NCI-H774 (cell line): ENCODE measurements at places on chromosomes 6 and 20.
A peak's percentile ranks its signal among the peaks of the same experiment; 100 is the strongest.

GRCh38 chr20:7758406-7758805 lies 181.9 kb downstream of the HAO1 start:
- no peak for DNase-seq

- DNase-seq: no peak
Measured at GRCh38 chr20:3710703-3711483, 1.5 kb downstream of the SIGLEC1 start.

GRCh38 chr6:111347589-111347988 lies 135.4 kb downstream of the REV3L start:
- no peak for DNase-seq

DNA sequence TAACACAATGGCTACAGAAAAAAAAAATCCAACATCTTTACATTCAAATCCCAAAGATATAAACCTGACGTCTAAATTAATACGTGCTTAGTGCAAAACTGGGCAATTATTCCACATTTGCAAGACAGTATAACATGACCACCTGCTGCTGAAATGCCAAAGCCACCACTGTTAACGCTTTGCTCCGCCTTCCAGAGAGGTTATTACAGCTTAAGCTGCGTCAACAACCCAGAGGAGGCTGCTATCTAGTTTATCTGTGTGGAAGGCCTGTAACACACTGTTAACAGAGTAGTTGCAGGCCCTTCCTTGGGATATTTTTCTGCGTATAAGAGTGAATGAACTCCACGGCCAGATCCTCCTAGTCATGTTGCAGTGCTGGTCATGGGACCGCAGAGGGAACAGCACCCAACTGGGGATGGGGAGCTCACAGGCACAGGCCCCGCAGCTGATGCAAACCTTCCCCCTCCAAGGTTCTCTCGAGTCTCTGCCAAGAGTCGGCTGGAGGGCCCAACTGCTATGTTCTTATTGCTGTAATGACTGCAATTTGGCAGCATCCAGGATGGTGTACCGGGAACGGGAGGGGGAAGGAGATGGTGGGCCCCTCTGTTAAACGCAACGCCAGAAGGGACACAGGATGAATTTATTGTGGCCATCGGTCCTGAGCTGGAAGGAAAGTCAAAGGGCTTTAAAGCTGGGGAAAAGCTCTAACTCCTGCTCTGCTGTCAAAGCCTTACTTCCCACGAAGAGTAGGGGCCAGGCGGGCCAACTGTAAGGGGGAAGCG lies 993 bp upstream of the NCOA7 start:
- peak; percentile 85 for DNase-seq

- DNase-seq: no peak
Measured at GRCh38 chr20:60310560-60311349, 352.5 kb downstream of the CDH26 start.

GRCh38 chr20:34437330-34437986 lies 74.4 kb downstream of the ITCH start:
- DNase-seq: no peak

DNA sequence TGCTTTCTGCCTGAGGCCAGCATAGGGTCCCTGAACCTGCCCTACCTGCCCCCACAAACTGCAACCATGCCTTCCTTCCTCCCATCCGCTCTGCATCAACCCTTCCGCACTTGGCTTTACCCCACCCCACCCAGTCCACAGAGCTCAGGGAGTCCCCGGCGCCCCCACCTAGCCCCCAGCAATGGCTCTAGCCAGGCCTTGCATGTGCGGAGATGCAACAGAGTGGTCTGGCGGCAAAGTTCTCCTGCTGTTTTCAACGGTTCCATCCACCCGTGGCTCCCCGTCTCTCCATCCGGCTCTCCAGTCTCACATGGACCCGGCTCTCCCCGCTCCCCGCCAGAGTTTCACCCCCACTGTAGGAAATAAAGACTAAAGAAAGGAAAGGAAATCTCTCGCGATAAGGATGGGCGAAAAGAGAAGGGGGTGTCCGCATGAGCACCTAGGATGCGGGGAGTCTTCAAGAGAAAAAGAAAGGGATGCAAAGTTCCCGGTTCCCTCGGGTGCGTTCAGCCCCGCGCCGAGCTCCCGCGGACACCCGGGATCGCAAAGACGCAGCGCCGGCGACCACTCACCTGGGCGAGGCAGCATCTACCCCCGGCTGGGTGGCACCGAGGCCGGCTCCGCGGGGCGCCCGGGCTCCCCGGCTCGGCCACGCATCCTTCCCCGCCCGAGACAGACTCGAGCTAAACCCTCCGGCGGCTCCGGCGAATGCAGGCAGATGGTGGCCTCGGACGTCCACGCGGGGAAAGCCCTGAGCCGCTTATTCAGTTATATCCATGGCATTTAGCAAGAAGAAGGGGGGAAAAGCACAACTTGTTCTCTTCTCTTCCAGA lies 579 bp downstream of the LRFN2 start:
- no peak for DNase-seq

- DNase-seq: no peak
Measured at GRCh38 chr6:99252421-99252820, 97.1 kb downstream of the FAXC start.

DNA sequence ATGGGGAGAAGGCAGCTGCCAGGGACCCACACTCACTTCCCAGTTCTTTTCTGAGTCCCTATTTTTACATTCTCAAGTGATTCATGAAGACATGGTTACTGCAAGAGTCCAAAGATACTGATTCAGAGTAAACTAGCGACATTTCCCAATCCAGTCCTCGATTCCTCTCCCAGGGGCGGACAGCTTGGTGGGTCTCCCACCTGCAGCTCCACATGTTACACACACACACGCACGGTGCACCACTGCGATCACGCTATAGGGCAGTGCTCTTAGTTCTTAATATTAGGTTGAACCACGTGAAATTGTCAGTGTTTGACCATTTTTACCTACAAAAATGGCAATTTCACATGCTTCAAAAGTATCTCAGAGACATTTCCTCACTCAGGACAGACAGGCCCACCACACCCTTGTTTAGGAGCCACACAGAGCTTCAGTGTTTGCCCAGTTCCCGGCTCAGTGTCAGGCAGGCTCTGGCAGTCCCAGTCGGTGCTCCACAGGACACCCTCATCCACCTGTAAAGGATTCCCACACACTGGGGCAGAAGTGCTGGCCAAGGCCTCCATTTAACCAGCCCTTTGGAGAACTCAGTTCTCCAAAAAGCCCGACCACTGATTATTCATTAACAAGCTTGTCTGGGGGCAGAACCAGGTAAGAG lies 51.8 kb downstream of the RRBP1 start:
- no peak for DNase-seq

- no peak for DNase-seq
Measured at GRCh38 chr6:159084493-159085091, 39.8 kb upstream of the TAGAP start.

DNA sequence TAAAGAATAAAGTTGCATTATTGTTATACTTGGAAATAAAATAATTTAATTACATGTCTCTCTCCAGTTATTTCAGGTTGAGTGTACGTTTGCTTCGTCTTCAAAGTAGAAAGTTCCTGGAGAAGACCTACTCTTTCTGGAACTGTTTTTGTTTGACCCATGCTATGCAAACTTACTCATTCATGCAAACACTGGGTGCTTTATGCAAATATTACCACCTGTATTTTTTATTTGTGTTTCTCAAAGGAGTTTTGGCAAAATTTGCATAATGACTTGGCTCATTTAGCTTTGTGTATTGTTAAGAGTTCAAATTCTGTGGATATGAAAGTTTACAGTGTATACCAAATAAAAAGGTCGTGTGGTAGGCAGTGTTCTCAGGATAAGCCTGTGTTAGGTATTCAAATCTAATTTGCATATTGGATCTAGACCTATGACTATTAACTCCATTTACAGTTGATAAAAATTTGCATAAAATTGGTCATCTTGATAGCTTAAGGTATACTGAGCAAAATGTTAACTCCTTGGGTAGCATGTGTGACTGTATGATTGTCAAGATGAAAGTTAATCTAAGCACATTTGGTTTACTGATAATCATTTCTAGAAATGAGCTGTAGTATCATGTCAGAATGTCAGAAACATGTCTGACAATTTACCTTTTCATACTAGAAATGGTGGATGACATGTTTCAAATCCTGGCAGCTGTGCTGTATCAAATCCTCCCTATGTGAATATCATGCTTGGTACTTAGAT lies 65.2 kb downstream of the CDKAL1 start:
- DNase-seq: peak; percentile 24

- no peak for DNase-seq
Measured at GRCh38 chr6:7169296-7169721, 61.5 kb downstream of the RREB1 start.

GRCh38 chr6:67966830-67967229 lies 668.3 kb upstream of the ADGRB3 start:
- DNase-seq: no peak

GRCh38 chr6:151440498-151440897 lies 11.4 kb downstream of the RMND1 start:
- no peak for DNase-seq

DNA sequence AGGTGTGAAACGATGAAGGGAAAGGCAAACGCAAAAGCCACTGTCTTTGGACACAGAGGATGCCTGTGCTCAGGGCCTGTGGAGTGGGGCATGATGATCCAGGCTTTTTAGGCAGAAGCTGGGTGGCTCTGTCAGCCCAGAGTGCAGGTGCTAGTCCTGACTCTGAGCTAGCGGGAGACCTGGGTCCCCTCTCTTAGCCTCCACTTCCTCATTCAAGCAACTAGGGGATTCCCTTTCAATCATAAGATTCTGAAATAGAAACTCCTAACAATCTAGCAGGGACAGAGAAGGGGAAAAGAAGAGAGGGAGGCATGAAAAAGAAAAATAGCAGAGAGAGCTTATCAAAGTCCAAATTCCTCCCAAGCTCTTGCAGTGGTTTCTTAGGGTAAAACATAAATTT lies 7.6 kb upstream of the HIVEP2 start:
- DNase-seq: no peak
